ENCODE measurements at places on chromosomes 12 and 14. TPM values are rescaled to one million over a fixed set of nuclear protein-coding genes. Genes with fewer than 3 reads are reported as not detected.

The NPFF gene
- total RNA-seq: not detected

DNA sequence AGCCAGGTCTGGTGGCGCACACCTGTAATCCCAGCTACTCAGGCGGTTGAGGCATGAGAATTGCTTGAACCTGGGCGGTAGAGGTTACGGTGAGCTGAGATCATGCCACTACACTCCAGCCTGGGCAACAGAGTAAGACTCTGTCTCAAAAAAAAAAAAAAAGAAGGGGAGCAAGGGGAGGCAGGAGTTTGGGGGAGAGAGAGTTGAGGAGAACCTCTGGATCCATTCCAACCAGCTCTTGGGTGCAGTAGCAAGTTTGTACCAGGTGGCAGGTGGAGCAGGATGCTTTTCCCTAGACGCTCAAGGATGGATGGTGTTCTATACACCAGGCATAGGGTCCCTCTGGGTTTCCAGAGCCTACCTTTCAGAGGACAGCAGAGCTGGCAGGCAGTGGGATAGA lies 1.9 kb downstream of the NFE2 start:
- H3K27me3 ChIP-seq: no peaks in the 10 kb centered on the region
- no peak overlapping the region for H3K4me3 ChIP-seq
- H3K36me3 ChIP-seq: no peaks in the 10 kb centered on the region
- no peak overlapping the region for H3K27ac ChIP-seq

DNA sequence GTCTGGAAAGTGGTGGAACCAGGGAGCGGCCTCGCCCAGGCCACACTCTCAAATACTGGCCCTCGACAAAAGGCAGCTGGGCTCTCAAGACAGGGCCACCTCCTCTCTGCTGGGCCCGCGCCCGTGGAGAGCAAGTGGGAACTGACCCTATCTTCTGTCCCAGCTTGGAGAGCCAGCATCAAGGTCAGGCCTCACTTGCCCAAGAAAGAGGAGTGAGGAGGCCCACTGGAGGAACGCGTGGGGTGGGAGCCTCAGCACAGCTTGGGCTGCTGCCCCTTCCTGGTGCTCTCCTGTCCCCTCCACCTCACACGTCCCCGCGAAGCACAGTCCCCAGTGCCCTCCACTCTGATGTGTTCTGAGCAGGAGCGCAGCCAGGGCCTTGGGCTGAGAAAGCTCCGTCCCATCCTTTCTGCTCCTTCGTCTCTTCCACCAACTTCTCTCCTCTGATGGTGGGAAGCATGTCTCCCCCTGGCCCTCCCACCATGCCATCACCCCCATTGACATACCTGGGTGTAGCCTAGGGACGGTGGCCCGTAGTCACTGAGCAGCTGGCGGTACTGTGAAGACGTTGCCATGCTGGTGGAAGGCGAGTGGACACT lies 4.9 kb downstream of the CDK2AP1 start:
- no peak overlapping the region for H3K27ac ChIP-seq
- DNase-seq: no peak
- no peaks in the 10 kb centered on the region for H3K27me3 ChIP-seq
- peaks cover 18% of the 10 kb centered on the region for H3K36me3 ChIP-seq

The ESPL1 gene
- 0.15 TPM for total RNA-seq

The RASSF9 gene
- total RNA-seq: 8.1 TPM

- peaks cover 12% of the 10 kb centered on the region for H3K4me1 ChIP-seq
- DNase-seq: no peak
- no peaks in the 10 kb centered on the region for H3K36me3 ChIP-seq
- no peak overlapping the region for H3K4me3 ChIP-seq
- H3K27me3 ChIP-seq: no peaks in the 10 kb centered on the region
- H3K27ac ChIP-seq: no peak overlapping the region
Observed at GRCh38 chr14:95484296-95484695, 32.2 kb downstream of the SYNE3 start.

DNA sequence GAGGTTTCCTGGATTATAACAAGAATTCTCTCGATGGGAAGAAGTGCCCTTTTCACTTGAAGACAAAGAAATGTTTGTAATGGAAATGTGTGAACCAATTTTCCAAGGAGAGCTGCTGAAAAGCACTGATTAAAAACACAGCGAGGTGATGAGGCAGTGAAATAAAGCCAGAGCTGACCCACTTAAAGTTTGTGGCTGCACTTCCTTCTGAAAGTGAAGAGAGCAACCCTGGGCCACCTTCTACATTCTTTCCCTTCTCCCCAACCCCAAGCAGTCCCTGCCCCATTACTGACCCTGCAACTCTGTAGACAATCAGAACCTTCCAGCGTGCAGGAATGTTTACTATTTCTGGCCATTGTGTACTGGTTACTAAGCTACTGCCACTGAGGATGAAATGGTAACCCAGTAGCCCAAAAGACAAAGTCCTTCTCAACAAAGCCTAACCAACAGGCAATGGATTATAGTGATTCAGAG lies 173.9 kb downstream of the TTC7B start:
- H3K4me3 ChIP-seq: no peak overlapping the region
- H3K36me3 ChIP-seq: no peaks in the 10 kb centered on the region
- no peak overlapping the region for H3K27ac ChIP-seq
- peaks cover 13% of the 10 kb centered on the region for H3K4me1 ChIP-seq
- no peak for DNase-seq

DNA sequence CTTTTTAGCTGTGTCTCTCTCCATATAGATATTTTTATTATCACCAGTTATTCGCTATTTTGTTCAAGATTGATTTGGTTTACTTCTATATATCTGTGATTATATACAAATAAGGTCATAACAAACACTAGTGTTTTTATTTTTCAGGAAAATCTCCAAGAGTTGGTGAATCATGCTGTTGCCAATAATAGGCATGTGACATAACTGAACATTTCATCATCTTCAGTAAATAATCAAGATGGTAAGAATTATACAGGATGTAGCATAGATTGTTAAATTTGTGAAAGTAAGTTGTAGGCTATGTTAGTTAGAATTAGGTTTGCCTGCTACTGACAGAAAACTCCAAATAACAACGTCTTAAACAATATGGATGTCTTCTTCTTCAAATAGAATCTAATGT lies 240.9 kb upstream of the PDE3A start:
- no peaks in the 10 kb centered on the region for H3K4me1 ChIP-seq
- no peaks in the 10 kb centered on the region for H3K36me3 ChIP-seq
- DNase-seq: no peak
- no peak overlapping the region for H3K4me3 ChIP-seq

DNA sequence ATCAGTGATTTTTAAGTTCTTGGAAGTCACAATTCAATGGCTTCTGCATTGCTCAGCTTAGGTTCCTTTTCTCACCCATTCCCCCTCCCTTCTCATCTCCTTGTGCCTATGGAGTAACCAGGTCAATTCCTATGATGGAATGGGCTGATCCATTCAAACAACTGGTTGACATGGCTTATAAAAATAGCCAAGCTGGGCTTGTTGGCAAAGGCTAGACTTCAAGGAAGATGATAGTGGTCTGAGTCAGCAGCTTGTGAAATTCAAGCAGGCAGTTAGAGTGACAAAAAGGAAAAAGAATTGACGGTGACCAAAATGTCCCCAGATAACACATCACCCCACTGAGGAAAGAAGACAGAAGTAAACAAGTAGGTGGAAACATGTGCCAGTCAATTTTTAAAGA lies 119.9 kb upstream of the PCED1B start:
- no peak overlapping the region for H3K27ac ChIP-seq
- H3K36me3 ChIP-seq: no peaks in the 10 kb centered on the region
- no peak overlapping the region for H3K4me3 ChIP-seq
- no peaks in the 10 kb centered on the region for H3K27me3 ChIP-seq
- DNase-seq: no peak

The RNFT2 gene
- 5.0 TPM for total RNA-seq

DNA sequence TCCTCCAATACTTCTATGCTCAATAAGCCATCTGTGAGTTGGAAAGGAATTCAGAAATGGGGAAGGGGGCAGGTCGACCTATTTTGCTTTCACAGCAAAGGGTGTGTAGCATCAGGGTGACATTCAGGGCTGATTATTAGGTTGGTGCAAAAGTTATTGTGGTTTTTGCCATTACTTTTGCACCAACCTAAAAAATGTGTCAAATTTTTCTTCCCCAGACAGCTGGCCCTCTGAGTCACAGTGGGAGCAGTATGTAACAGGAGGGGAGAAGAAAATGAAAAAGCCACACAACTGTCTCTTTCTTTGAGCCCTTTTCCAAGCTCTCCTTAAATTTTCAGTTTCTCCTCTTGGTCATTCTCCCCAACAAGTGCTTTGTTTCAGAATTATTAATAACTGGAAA lies 47.1 kb upstream of the GZMB start:
- no peak for DNase-seq
- no peak overlapping the region for H3K27ac ChIP-seq
- no peaks in the 10 kb centered on the region for H3K4me1 ChIP-seq
- H3K36me3 ChIP-seq: no peaks in the 10 kb centered on the region
- no peaks in the 10 kb centered on the region for H3K27me3 ChIP-seq

The IFNG gene
- total RNA-seq: not detected

DNA sequence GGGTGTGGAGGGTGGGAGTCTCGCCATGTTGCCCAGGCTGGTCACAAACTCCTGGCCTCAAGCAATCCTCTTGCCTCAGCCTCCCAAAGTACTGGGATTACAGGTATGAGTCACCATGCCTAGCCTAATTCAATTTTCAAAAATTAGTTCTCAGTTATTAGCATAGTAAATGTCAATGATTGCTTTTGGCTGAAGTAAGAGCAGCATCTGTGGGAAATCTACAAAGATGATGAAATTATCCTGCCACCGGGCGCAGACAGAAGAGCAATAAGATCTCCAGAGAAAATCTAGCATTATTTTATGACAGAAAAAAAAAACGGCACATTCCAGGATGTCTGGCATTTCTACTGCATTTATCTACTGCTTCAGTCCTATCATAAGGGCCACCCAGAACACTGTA lies 97.9 kb upstream of the DAAM1 start:
- no peak overlapping the region for H3K27ac ChIP-seq
- no peaks in the 10 kb centered on the region for H3K4me1 ChIP-seq
- no peak overlapping the region for H3K4me3 ChIP-seq
- no peaks in the 10 kb centered on the region for H3K36me3 ChIP-seq
- no peak for DNase-seq
- no peaks in the 10 kb centered on the region for H3K27me3 ChIP-seq

- no peaks in the 10 kb centered on the region for H3K4me1 ChIP-seq
- H3K27ac ChIP-seq: no peak overlapping the region
- H3K4me3 ChIP-seq: no peak overlapping the region
- no peaks in the 10 kb centered on the region for H3K36me3 ChIP-seq
Observed at GRCh38 chr12:21538061-21538653, 12.1 kb downstream of the SPX start.

DNA sequence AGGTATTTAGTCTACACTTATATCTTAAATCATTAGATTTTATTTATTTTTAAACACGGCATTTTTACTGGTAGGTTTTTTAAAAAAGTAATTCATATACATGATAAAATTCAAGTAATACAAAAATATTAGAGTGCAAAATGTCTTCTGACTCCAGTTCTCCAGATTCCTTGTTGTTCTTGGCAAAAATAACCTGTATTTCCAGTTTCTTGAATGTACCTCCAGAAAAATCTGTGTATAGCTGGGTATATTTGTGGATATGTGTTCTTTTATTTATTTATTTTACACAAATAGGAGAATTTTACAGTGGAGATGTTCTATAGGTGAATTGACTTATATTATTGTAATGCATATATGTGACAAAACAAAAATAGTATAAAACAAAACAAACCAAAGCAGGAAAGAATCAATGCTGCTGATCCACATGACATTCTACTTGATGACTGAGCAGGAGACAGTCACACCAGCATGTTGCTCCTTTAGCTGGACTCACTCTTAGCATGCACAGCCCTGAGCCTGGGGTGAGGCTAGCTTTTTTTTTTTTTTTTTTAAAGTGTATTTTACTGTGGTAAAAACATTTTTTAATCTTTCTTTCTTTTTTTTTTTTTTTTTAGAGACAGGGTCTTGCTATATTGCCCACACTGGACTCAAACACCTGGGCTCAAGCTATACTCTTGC lies 42.2 kb upstream of the SLC38A2 start:
- peaks cover 14% of the 10 kb centered on the region for H3K4me1 ChIP-seq
- DNase-seq: peak; percentile 26
- no peaks in the 10 kb centered on the region for H3K27me3 ChIP-seq
- H3K36me3 ChIP-seq: no peaks in the 10 kb centered on the region

DNA sequence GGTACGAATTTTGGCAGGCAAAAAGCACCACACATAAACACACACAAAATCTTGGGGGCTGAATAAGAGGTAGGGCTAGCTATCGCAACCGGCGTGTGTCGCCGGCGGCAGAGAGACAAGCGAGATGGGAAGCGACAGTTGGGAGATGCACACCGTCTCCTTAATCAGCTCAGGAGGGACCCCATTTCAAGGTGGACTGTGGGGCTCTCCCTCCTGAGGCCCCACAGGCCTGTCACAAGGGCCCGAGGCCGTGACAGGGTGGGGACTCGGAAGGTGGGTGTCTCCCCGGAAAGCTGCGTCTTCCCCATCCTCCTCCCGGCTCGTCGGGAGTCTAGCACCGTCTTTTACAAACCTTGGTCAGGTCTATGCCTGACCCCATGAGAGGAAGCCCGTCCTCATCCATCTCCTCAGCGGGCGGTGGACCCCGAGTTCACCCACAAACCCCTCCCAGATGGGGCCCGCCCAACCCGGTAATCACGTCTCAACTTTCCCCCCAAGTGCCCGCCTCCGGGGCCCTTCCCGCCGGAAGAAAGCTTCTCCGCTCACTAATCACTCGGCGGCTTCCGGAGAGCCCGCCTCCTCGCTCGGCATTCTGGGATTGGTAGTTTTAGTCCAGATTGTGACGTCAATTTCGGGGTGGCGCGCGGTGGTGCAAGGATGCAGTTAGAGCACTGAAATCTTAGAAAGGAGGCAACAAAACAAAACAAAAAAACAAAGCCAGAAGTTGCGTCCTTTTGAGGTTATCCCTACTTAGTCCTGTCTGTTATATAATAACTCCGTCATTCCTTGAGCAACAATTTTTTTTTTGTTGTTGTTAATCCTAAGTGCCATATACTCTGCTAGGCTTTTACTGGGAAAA lies at the start of gene WASHC3:
Gene WASHC3 (minus strand): TSS at position 432 of the 859 bp plus-strand sequence. CDS start 29 bp downstream, at position 403.
- DNase-seq: peak; percentile 96
- H3K4me3 ChIP-seq: peak within 1 kb of the TSS; percentile 85
- H3K27me3 ChIP-seq: no peaks in the 10 kb centered on the region

The GDF3 gene
- 0.45 TPM for total RNA-seq

DNA sequence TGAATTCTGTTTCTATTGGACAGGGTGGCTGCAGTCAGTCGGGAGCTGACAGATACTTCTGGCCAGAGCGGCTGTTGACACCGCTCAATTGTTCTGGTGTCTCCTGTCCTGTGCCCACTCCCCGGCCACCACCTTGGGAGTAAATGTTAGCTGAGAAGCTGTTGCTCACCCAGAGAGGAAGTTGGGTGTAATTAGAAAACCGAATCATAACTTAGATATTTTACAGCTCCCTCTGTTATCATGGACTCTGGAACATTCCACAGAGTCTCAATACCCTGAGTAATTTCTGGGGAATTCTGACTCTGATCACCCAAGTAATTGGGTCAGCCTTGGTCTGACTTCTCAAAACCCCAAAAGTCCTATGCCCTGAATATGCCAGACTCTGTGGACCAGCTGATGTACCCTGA lies 58.3 kb upstream of the RFLNA start:
- H3K27me3 ChIP-seq: no peaks in the 10 kb centered on the region
- H3K4me3 ChIP-seq: no peak overlapping the region
- no peaks in the 10 kb centered on the region for H3K36me3 ChIP-seq
- H3K4me1 ChIP-seq: no peaks in the 10 kb centered on the region
- DNase-seq: no peak

The MAP4K5 gene
- 139 TPM for total RNA-seq

GRCh38 chr14:25049093-25049567 lies 817 bp downstream of the STXBP6 start:
- peak; percentile 49 for DNase-seq
- peak overlapping the region; percentile 77 for H3K4me3 ChIP-seq
- H3K4me1 ChIP-seq: peaks cover 26% of the 10 kb centered on the region
- H3K36me3 ChIP-seq: no peaks in the 10 kb centered on the region
- no peaks in the 10 kb centered on the region for H3K27me3 ChIP-seq

GRCh38 chr12:67026487-67027246 lies 242.5 kb upstream of the CAND1 start:
- no peak for DNase-seq
- peaks cover 7% of the 10 kb centered on the region for H3K4me1 ChIP-seq
- H3K4me3 ChIP-seq: no peak overlapping the region
- no peaks in the 10 kb centered on the region for H3K27me3 ChIP-seq
- no peaks in the 10 kb centered on the region for H3K36me3 ChIP-seq
- H3K27ac ChIP-seq: no peak overlapping the region
